GM13976 (cell line): ENCODE measurements at places on chromosomes 1 and 21.

- DNase-seq = no peak
Observed at GRCh38 chr1:213772128-213773063, 215.4 kb upstream of the PROX1 start.

GRCh38 chr1:169117599-169117998 is 11.1 kb downstream of the ATP1B1 start:
- DNase-seq = no peak

DNA sequence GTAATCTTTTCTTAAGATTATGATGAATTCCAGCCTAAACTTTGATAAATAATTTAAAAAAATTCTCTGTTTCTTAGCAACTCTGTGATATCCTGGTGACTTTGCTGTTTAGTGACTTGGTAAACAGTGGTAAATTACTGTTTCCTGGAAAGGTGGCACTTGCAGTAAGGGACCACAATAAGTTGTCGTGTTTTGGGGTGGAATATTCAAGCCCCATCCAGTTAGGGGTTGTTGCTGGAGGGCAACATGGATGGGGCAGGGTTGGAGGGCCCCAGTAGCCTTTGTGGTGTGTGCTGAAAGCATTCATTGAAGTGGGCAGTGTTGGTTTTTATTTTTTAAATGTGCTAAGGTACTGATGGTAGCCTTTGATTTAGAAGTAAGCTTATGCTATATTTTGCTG is 30.3 kb downstream of the PRDM2 start:
- DNase-seq = no peak

GRCh38 chr1:22841860-22842281 is 130.8 kb downstream of the LACTBL1 start:
- no peak for DNase-seq

DNA sequence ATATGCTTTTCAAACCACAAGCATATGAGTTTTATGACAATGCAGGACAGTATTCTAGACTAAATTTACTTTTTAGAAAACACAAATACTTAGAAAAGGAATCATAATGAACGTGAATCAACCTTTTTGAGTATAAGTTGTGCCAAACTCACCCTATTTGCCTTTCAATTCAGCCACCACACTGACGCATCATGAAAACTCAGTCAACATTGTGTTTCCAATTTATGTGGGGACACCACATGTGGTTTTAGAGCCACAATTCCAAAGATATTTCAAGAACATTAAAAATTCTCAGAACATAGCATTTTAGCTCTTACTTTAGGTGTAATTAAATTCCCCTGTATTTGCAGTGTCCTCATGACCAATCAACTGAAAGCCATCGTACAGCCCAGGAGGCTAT is 118.8 kb downstream of the PTBP2 start:
- no peak for DNase-seq

- no peak for DNase-seq
Observed at GRCh38 chr21:43850728-43851295, 14.2 kb upstream of the AGPAT3 start.

- DNase-seq = no peak
Observed at GRCh38 chr1:93186667-93187066, 6.1 kb downstream of the CCDC18 start.

DNA sequence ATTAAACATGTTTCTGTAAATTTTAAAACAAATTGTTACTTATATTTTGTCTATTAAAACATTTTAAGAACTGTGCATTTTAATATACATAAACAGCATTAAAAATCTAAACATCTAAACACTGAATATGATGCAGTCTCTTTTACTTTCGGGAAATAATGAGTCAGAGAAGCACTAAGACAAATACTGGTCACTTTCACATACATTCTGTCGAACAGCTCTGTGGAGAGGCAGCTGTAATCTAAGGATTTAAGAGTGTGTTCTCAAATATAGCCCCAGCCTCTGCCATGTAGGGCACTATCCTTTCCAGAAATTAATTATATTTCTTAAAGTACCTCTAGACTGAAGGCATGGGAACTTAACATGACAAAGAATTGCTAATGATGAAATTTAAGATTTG is 89.6 kb upstream of the PTGFR start:
- no peak for DNase-seq

DNA sequence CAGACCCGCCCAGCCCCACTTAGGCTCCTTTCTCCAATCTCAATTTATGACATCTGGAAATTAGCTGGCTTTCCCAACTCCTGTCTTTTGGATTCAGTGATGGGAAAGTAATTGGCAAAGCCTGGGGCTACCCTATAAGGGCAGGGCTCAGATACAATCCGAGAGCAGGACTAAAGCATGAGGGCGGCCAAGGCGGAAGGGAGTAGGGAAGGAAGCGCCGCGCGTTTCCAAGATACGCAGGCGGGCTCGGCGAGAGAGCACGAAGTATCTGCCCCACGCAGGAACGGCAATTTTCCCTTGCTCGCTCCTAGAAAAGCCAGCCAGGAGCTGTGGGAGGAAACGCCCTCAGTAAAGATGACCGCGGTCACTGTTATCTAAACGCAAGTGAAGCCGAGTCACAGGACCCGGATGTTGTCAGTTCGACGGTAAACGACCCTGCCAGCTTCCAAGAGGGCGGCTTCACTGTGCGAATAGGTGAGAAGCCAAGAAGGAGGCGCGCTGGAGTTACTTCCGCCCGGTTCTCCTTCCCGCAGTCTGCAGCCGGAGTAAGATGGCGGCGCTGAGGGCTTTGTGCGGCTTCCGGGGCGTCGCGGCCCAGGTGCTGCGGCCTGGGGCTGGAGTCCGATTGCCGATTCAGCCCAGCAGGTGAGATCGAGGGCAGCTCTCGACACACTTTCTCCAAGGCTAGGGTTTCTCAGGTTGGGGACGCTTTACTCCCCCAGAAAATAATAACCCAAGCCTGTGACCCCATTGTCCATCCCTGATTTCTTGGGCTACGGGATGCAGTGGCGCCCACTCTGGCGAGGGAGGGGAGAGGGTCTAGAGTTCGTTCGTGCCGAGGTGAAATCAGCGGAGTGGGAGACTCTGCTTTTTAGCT is at the start of gene NDUFS2:
NDUFS2 (plus strand) TSS at position 532 of the 877 bp plus-strand sequence; CDS start at position 551, 19 bp downstream.
- DNase-seq = peak; percentile 96

DNA sequence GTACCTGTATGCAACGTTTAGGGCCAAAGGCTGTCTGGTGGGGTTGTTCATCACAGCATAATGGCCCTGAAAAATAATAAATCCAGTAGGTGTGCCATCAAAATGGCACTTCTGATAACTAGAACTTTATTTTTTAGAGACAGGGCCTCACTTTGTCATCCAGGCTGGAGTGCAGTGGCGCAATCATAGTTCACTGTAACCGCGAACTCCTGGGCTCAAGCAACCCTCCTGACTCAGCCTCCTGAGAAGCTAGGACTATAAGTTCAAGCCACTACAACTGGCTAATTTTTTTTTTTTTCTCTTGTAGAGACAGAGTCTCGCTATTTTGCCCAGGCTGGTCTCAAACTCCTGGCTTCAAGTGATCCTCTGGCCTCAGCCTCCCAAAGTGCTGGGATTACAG is 4.7 kb downstream of the SNAPIN start:
- DNase-seq = no peak

DNA sequence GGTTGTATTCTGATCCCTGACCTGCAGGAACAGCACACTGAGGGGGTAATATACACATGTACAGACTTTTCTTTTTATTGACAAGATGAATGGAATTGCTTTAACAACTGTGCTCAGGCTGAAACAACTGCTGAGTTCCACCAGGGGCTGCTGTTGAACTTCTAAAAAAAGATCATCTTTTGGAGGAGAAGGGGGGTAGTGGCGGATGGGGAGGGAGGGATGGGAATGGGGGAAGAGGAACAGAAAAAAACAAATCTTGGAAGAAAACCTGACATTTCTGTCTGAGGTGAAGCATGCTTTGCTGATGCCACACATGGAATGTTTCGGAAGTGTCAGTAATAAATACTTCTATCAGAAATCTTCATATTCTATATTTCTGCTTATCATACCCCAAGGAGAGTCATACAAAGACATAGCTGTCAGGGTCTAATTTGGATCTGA is 75.0 kb downstream of the RWDD3 start:
- DNase-seq = no peak

DNA sequence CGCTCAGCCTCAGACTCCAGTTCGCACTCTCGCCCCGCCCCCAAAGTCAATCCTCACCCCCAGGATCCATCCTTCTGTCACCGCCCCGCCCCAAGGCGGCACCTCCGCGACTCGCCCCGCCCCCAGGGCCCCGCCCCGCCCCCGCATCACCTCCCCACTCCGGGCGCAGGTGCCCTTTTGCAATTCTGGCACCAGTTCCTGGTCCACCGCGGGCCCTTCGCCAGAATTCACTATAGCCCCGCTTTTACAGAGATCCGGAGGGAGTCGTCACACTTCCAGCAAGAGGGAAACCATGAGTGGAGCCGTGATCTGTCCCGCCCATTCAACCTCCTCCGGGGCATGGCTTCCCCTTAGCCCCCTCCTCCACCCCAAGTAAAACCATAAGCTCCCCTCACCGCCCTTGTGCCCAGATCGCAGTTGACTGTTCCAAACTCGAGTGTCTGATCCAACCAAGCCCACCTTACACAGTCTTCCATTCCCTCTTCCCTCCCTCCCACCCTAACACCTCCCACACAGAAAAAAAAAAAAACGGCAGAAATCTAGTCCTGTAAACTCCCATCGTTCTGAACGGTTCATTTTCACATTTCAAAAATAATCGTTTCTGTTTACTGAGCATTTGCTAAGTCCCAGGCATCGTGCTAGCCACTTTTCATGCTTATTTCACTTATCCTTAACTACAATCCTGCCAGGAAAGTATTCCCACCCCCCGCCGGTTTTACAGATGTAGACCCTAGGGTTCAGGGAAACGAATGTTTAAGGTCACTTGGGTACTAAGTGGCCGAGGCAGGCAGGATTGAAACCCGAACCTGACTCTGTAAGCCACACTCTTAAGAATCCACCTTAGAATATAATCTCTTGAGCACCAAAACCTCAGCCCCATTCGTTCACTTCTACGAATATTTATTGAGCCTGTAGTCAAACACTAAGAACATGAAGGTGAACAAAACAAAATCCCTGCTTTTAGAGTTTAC is 1.3 kb upstream of the DNAJC16 start:
- no peak for DNase-seq

DNA sequence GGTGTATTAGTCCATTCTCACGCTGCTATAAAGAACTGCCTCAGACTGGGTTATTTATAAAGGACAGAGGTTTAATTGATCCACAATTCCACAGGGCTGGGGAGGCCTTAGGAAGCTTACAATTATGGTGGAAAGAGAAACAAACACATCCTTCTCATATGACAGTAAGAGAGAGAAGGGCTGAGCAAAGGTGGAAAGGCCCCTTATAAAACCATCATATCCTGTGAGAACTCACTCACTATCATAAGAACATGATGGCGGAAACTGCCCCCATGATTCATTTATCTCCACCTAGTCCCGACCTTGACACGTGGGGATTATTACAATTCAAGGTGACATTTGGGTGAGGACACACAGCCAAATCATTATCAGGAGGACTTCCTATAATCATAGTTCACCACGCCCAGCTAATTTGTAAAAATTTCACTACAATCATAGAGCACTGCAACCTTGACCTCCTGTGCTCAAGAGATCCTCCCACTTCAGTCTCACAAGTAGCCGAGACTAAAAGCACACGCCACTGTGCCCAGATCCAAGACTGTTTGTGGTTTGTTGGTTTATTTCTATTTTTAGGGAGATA is 164.9 kb downstream of the RERE start:
- DNase-seq = no peak

- no peak for DNase-seq
Observed at GRCh38 chr1:62076286-62076685, 118.4 kb upstream of the L1TD1 start.

- no peak for DNase-seq
Observed at GRCh38 chr1:245771511-245772281, 616.9 kb downstream of the KIF26B start.

GRCh38 chr1:208731981-208732821 is 488.0 kb upstream of the PLXNA2 start:
- peak; percentile 42 for DNase-seq

GRCh38 chr1:201906336-201906735 is 17.6 kb downstream of the SHISA4 start:
- no peak for DNase-seq

DNA sequence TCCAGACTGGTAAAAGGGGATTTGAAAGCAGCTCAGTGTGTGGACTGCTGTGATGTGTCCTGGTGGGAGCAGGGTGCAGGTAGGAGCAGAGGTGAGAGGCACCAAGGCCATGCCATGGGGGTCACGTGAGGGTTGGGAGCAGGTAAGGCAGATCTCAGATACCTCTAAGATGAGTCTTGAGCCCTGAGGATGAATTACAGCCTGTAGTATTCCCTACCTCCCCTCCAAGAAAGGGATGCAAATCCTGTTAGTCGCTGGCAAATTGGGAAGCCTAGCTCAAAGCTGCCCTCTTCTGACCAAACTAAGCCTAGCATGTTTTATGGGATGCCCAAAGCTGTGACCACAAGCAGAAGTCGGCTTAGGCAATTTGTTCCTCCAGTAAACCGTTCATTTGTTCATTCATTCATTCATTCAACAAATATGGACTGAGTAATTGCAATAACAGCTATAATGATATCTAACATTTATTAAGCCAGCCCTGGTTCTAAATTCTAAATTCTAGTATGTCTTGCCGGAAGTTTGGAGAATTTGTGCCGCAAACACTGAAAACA is 3.9 kb upstream of the NUAK2 start:
- peak; percentile 66 for DNase-seq

DNA sequence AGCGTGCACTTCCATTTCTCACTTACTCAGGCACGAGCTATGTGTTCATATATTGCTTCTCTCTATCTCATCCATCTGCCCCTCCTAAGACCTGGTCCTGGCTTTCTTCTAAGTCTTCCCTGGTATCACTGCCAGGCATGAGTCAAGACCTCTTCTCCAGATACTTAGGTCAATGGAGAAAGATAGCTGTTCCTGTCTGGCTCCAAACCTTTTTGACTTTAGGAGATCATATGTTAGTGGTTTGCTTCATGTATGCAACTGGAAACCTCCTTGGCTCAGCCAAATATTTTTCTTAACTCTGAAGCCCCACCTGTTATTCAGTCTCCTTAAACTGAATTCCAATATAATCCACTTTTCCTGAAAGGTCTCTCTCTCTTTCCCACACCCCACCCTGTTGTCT is 211.6 kb upstream of the PTBP2 start:
- no peak for DNase-seq

DNA sequence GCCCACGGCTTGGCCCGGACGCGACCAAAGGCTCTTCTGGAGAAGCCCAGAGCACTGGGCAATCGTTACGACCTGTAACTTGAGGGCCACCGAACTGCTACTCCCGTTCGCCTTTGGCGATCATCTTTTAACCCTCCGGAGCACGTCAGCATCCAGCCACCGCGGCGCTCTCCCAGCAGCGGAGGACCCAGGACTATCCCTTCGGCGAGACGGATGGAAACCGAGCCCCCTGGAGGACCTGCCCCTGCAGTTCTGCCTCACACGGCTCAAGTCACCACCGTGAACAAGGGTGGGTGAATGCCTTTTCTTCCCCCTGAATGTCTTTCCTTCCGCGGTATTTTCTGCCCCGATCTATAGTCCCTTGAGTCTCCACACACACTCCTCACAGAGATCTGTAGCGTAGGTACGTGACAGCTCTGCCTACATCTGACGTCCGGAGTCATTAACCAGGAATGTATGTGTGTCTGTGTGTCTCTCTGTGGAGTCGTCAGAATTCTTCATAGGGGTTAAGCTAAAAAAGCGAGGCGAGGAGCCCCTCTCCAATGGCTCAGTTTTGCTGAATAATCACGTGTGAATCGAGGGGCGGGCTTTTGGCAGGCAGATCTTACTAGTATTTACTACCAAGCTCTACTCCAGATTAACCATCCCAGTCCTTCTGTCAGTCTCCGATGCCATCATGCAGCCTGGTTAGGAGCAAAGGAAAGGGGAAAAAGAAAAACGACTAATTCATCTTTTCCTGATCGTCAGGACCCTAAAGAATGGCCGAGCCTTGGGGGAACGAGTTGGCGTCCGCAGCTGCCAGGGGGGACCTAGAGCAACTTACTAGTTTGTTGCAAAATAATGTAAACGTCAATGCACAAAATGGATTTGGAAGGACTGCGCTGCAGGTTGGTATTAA is at the start of gene CDKN2C:
CDKN2C (plus strand) TSS at position 635 of the 898 bp plus-strand sequence; CDS start at position 759, 124 bp downstream.
- DNase-seq = peak; percentile 53
